ENCODE measurements at places on chromosomes 12 and 14. TPM values are rescaled to one million over a fixed set of nuclear protein-coding genes. Genes with fewer than 3 reads are reported as not detected.

The SERPINA1 gene
- not detected for total RNA-seq

The OTX2 gene
- total RNA-seq, result not detected

The NCAPD2 gene
- total RNA-seq, result 28.2 TPM

The KRT71 gene
- total RNA-seq, result not detected

The BIN2 gene
- total RNA-seq, result not detected

The PABPN1 gene
- total RNA-seq, result 39.8 TPM

Data from hair follicle dermal papilla cell (primary cell).